ENCODE measurements at places on chromosomes 1 and 21.
A peak's percentile ranks its signal among the peaks of the same experiment; 100 is the strongest.

GRCh38 chr21:29669416-29669815 is 270.4 kb downstream of the GRIK1 start:
- DNase-seq = no peak

- DNase-seq = no peak
Measured at GRCh38 chr1:100606438-100606837, 68.5 kb downstream of the GPR88 start.

DNA sequence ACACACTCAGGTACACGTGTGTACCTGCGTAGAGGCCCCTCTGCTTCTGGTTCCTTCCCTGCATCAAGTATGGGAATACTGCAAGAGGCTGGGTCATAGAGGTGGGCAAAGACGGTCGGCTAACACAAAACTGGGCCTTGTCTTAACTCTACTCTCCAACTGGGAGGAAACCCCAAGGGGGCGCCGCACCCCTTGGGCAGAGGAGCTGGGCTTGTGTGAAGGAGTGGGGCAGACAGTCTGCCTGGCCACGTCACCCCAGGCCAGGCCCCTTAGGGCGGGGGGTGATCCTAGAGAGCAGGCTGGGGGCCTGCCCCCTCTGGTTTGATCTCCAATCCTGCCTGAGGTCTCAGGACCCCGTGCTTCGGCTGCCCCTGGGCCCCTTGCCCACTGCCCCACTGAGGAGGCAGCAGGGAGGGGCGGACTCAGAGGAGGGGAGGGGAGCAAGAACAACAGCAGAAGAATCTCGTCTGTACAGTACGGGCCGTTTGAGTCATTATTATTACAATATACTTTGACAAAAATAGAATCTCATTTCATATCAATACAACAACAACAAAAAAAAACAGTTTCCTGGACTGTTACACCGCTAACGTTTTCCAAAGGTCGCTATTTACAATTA is 34.7 kb downstream of the MEF2D start:
- peak; percentile 73 for DNase-seq

DNA sequence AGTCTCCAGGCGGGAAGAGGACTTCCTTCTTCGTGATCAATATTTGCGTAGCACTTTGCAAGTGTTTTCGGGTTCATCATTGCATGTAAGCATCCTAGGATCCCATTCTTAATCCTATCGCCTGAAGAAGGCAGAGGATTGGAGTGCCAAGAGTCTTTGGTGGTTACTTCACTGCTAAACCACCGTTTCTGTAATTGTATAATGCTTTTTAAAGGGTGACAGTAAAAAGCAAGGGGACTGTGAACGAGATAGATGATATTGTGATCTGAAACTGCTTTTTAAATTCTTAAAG is 345 bp upstream of the ALDH9A1 start:
- no peak for DNase-seq

DNA sequence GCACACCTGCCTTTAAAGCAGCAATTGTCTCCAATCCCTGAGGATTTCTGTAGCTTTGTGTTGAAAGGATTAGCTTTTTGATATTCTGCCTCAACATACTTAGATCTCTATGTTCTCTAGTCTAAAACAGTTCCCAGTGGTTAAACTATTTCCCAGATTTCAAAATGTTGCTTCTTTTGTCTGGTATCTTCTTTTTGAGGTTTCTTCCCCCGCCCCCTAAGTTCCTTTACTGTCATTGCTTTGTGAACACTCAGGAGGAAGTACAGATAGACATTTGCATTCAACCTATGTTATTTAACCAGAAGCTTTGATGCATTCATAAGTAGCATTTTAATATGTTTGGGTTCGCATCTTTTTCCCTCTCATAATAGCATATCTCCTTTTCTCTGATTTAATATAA is 33.5 kb downstream of the CYYR1 start:
- DNase-seq = no peak

DNA sequence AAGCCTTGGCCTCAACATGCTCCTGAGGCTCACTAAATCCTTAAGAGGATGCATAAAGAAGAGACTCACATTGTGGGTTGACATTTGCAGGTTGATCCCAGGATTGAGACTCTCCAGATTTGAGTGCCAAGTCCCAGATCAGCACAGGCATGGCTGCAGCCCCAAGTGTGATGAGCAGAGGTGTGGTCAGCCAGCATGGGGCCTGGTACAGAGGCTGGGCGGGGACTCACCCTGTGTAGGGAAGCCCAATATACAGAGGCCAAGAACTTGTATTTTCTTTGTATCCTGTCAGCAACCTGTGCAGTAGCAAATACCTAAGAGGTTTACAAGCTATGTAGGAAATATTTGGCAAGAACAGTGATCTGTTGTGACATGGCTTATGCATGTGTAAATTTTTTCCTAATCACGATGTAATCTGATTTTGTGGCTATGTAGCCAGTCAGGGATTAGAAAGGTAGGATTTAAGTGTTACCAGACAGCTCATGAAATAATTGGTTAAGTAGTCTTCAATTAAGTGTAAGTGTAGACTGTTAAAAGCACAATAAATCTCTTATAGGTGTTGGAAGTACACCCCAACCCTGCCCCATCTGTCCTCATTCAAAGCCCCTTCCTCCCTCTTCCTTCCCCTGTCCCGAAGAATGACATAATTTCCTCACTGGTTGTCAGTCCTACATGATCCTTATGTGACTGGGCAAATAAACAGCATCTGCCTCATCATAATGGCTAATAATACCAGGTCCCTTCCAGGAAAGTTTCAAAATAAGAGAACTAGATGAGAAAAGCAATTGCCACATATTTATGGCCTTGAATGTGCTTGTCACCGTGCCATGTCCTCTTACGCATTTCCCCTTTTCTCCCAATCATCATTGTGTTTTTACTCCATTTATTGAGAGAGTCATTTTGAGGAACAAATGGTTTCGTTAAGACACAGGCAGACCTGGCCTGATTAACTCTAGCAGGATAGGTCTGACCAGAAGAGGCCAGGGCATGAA is 120.9 kb downstream of the HLX start:
- no peak for DNase-seq

- no peak for DNase-seq
Measured at GRCh38 chr1:164699815-164700491, 141.0 kb downstream of the PBX1 start.

DNA sequence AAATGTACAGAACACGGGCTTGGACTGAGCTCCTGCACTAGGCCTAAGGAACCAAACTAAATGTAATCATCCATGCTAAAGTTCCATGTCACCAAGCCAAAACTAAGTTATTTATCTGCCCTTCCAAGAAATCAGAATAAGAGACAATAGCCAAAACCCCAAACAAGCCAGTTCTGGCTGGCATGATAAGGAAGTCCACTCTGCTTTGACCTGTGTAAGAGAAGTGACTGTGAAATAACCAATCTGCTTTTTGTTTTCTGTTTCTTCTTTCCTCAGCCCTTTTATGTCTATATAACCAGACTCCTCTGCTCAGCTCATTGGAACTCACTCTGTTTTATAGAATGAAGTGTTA is 15.1 kb downstream of the PLPPR5 start:
- no peak for DNase-seq

- DNase-seq = peak; percentile 47
Measured at GRCh38 chr21:34166468-34166867, 93.1 kb downstream of the MRPS6 start.

- DNase-seq = no peak
Measured at GRCh38 chr1:241582921-241583321, 50.7 kb downstream of the KMO start.

GRCh38 chr1:165629848-165630628 is 996 bp upstream of the MGST3 start:
- DNase-seq = no peak

DNA sequence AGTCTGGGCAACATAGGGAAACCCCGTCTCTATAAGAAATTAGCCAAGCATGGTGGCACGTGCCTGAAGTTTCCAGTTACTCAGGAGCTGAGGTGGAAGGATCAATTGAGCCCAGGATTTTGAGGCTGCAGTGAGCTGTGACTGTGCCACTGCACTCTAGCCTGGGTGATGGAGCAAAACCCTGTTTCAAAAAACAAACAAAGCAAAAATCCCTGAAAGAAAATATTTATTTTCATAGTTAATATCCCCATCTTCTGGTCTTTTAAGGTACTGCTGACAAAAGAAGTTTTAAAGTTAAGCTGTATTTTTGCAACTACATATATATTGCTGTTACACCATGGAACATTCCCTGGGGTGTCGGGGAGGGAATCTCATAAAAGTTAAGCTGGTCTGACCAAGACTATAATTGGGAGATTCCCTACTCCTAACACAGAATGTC is 26.0 kb downstream of the VAMP4 start:
- no peak for DNase-seq

- DNase-seq = no peak
Measured at GRCh38 chr1:230057100-230057499, 9.9 kb upstream of the GALNT2 start.

- DNase-seq = no peak
Measured at GRCh38 chr1:110214454-110215404, 4.6 kb downstream of the KCNC4 start.

- no peak for DNase-seq
Measured at GRCh38 chr21:38927776-38928175, 122.0 kb downstream of the ETS2 start.

GRCh38 chr1:19310720-19311502 is 1.0 kb downstream of the AKR7A2 start:
- no peak for DNase-seq

Measured in H1 (cell line).